Stimulated activated naive CD4-positive, alpha-beta T cell (primary cell): ENCODE measurements at places on chromosomes 3 and 15.

DNA sequence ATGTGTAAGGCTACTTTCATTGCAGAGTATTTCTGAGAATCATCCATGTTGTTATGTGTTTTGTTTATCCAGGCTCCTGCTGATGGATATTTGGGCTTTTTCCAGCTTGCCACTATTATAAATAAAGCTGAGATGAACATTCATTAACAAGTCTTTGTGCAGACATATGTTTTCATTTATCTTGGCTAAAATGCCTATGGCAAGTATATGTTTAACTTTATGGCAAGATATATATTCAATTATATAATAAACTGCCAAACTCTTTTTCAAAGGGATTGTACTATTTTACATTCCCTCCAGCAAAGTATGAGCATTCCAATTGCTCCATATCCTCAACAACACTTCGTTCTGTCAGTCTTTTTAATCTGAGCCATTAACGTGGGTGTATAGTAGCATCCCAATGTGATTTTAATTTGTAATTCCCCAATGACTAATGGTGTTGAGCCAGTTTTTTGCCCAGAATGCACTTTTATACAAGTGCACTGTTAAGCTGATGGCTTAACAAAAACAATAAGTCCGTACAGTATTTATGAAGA is 452.4 kb downstream of the SHQ1 start:
- no peak for DNase-seq

DNA sequence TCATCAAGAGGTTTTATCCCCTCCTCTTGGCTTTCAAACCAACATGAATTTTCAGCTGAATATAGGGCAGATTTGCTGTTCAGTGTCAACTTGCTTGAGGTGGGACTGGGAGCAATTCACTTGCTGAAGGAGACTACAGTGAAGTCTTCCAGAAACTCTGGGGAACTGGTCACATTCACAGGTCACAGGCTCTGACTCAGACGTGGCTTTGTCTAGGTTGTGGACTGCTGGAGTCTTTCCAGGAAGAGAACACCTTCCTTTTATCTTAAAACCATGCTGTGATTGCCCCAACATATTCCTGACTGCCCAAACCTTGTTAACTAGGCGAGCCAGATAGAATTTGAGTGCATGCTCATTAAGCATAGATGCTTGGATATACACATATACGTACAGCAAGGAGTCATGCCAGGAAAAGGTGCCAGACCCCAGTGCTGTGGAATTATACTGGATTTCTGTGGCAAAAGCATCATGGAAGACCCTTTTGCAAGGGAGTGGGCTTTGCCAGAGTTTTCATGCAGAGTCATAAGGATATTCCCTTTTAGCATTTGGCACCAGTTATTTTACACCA is 399.1 kb upstream of the TBL1XR1 start:
- no peak for DNase-seq

GRCh38 chr15:64844576-64845145 is 2.9 kb downstream of the PLEKHO2 start:
- no peak for DNase-seq

- DNase-seq = no peak
These were observed 292.8 kb upstream of the TMC3 start for GRCh38 chr15:81666839-81667238.

GRCh38 chr3:48397767-48398681 is 26.0 kb downstream of the FBXW12 start:
- no peak for DNase-seq

GRCh38 chr3:156497326-156497725 is 57.6 kb downstream of the SSR3 start:
- no peak for DNase-seq
